NCI-H446 treated with DMSO at 0.1 percent for 48 hours (cell line): ENCODE measurements at places on chromosomes 1 and 21.

DNA sequence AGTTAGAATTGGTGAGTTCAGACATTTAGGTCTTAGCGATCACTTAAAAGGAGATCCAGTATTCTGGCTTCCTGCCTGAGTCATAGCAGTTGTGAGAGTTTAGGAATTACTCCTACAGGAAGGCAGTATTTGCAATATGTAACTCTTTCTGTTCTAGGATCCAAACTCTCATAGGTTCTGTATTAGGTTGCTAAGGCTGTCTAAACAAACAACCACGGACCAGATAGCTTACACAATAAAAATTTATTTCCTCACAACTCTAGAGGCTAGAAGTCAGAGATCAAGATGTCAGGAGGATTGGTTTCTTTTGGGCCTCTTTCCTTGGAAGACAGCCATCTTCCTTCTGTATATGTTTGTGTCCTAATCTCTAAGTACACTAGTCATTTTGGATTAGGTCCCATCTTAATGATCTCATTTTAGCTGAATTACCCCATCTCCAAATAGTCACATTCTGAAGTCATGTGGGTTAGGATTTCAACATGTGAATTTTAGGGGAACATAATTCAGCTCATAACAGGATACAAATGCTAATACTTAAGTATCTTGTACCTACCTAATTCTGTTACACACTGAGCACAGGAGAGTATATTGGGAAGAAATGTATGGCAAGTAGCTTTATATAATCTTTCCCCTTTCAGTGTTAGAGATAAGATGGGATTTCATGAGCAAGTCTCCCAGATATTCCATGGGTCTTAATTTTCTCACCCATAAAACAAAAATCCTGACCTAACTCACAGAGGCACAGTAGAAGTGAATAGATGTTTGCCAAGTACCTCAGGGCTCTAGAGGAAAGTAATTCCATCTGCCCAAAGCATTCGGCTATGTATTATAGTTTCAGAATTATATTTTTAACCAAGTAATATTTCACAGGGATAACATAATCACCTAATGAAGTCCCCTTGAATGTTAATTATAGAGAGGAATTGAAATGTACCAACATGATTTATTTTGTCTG, 144.4 kb downstream of the PTBP2 start:
- peak; percentile 51 for DNase-seq

- DNase-seq, result no peak
Observed at GRCh38 chr21:38322311-38322950, 65.6 kb downstream of the KCNJ15 start.

GRCh38 chr1:201561601-201562000, 22.7 kb downstream of the NAV1 start:
- no peak for DNase-seq

DNA sequence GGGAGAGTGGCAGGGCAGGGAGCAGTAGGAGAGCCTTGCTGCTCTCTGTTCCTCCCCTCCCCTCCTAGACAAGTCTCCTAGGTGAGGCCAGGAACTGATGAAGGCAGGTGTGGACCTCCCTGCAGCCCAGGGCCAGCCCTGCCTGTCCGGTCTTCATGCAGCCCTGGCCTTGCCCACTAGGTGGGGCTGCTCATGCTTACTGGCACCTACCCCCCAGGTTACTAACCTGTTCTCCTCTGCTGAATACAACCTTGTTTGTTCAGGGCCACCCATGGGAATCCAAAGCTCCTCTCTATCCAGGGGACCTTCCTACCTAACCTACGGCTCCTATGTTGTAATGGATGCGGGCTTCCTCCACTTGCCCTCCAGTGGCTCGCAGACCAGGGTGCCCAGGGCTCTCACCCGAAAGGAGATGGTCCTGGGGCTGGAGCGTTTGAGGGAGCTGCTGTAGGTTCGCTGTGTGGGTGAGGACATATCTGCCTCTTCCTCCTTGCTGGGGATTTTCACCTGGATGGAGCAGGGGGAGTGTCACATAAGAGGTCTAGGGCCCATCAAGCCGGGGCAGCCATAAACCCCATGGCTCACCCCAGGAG, 7.9 kb upstream of the TNNT2 start:
- no peak for DNase-seq

DNA sequence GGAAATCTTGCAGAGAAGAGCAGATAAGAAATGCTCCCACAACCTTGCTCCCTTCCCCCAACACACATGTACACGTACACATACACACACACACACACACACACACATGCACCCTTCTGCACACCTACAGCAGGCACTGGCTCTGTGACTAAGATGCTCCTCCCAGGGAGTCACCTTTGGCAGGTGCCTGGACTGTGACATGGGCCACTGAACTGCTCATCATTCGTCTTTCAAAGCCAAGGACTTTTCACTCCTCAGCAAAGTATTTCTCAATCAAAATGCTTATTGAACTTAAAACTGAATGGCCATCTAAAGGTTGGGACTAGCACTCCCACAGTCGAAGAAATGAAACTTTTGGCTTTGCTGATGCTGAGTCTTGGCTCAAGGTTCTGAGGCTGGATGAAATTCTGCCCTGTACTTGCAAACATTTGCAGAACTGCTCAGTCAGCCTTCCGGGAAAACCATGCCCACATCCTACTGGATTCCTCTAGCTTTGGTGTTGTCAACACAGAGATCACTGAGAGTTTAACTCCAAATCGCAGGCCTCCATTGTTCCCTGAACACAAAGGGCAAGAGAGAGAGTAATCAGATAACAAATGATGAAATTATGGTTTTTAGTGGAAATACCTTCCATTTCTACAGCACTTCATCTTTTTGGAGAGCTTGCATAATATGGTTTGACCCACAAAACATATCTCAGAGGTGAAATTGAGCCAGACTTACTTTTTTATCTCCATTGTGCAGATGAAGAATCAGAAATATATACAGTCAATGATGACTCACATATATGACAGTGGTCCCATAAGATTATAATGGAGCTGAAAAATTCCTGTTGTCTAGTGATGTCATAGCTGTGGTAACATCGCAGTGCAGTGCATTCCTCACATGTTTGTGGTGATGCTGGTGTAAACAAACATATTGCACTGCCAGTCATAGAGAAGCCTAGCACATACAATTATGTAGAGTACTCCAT, 72.4 kb upstream of the BCAR3 start:
- no peak for DNase-seq

DNA sequence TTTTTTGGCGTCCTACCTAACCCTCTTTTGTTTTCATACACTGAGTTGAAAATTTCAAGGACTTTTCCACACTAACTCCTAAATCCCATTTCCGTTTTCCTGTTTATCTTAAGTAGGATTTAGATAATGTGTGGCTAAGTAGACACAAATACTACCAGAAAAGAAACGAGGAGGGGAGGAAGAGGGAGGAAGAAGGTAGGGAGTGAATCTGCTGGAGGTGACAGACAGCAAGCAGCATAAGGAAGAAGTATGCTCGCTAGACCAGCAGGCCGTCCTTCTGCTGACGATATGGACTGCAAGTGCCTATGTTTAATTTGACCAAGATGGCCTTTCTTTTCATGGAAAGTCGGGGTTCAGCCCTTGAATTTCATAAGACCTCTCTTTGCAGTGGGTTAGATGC, 256.9 kb upstream of the RAB4A start:
- DNase-seq, result no peak

- no peak for DNase-seq
Observed at GRCh38 chr1:154468535-154469250, 33.3 kb upstream of the TDRD10 start.

GRCh38 chr1:5906116-5906515, 86.1 kb downstream of the NPHP4 start:
- no peak for DNase-seq

DNA sequence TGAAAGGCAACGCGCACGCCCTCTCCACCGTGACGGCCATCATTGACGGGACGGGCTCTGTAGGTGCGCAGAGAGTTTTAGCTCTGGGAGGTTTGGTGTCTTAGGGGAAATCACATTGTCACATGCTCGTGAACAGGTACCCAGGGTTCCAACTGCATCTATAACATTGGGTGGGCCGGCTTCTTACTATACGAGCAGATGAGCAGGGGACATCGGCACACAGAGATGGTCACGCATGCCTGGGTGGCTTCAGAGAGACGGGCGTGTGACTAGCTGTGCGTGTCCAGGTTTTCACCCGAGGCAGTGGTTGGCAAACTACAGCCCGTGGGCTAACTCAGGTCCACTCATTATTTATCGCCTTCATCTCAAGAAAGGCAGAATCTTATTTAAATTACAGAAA, 54.7 kb downstream of the SLC37A1 start:
- DNase-seq, result no peak

- DNase-seq, result no peak
Observed at GRCh38 chr1:94115900-94116436, 5.0 kb downstream of the ABCA4 start.

- DNase-seq, result no peak
Observed at GRCh38 chr1:221892301-221892830, 150.5 kb upstream of the DUSP10 start.

DNA sequence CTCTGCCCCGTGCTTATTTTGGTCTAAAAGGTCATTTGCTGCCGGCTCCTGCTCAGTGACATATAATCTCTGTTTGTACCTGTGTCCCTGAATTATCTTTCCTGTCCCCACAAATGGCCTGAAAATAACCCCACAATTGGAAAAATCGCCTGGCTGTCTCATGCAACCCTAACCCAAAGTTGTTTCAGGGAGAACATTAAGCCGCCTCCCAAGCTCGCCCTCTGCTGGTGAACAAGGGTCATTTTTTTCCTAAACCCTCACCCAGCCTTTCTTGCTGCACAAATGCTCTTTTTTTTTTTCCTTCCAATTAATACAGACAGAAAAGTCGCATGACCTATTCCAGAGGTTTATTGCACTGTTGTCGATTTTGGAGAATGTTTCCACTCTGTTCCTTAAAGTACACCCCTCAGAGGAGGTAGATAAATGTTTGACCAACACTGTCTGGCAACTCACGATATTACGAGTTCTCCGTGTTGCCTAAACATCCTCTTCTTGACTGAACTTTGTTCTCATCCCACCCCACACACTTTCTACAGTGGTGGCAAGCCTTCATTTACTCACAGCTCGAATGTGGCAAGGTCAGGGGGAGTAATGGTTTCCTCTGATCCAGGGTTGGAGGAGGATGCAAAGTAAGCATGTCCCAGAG, 148.7 kb downstream of the ZZZ3 start:
- DNase-seq, result peak; percentile 43

DNA sequence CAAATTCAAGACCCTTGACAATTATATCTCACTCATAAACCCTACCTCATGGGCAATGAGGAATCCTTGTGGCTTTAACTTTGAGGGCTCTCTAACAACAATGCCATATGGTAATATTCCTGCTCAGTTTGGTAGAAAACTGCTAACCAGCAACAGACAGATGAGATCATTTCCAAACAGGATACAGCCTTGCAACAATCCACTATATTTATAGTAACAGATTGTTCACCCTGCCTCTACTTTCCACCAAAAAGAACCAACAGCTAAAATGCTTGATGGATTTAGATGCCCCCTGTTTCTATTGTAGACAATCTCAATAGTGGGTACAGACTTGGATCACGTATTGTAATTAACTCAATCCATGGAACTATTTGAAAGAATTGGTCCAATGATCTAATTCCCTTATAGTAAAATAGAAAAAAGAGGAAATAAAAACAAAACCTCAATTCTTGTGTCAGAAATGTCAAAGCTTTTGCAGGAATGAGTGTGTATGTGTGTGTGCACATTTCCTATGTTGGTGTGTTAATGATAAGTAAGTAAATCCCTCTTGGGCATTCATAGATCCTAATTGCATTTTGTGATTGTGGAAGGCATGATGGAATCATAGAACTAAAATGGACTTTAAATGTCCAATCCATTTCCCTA, 100.0 kb upstream of the EDEM3 start:
- peak; percentile 34 for DNase-seq

DNA sequence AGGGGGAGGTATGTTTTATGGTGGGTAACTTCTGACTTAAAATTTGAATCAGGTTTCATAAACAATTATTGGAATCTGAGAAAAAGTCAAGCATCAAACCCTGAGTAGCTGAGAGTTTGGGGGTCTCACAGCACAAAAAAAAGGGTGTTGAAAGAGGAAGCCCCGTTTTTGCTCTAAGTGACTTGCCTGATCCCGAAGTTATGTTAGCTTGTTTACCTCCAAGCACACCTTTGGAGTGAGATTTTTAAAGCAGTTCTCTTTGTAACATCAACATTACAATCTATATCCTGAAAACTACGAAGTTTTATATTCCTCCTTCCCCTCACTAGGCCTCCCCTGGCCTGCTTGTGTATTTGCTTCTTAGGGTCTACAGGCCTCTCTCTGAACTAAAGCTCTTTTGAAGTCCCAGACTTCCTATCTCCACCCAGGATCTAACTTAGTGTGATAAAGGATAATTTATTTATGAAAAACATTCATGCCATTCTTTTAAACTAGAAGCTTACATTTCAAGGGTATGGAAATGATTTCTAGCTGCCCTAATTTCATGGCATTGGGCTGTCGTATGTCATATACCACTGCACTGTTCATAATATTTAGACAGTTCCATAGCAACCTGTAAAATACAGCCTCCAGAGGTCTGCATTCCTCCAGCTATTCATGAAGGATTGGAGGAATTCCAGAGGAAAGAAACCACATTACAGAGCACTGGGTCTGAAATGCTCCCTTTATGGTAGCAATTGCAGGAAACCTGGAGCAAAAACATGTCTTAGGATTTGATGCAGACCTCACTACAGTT, 36.1 kb upstream of the RGS1 start:
- no peak for DNase-seq

DNA sequence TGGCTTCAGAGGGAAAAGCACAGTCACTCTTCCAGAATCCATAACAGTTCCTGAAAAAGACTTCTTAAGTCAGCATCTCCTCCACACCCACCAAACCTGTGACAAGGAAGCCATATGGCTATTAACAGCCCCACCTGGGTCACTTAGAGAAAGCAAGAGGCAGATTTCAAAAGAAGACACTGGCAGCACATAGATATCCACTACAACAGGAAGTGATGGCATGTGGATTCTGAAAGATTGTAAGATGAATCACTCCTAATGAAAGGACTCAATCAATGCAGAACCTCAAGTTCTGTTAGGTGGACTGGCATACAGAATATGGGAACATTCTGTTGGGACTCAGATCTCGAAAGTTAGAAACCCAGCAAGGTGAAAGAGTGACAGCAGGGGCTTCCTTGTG, 365.9 kb downstream of the TGFB2 start:
- no peak for DNase-seq

DNA sequence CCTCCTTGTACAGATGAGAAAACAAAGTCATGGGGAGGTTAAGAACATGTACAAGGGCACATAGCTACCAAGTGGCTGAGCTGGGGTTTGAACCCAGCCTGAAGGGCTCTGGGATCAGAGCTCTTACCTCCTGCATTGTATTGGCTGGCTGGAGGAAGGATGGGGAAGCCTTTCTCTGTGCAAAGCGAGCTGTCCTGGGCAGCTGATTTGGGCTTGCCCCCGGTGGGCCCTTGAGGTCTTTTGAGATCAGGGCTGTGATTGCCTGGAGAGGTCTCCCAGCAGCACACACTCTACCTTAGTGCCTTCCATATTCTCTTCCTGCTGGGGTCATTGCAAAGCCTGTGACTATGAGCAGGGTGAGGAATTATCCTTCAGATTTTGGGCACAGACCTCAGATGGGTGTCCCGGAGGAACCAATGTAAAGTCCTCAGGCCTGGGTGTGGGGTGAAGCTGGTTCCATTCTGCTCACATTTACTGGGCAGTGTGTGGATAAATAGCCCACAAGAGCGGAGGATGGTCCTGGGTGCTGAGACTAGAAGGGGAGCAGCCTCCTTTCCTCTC, 53.3 kb upstream of the EPS8L3 start:
- no peak for DNase-seq
